ENCODE measurements at places on chromosomes 16 and 17.
A peak's percentile ranks its signal among the peaks of the same experiment; 100 is the strongest.

- DNase-seq: no peak
These were observed 56.9 kb upstream of the TEKT3 start for GRCh38 chr17:15398291-15398690.

GRCh38 chr16:82236875-82237274, 66.9 kb upstream of the MPHOSPH6 start:
- DNase-seq: no peak

DNA sequence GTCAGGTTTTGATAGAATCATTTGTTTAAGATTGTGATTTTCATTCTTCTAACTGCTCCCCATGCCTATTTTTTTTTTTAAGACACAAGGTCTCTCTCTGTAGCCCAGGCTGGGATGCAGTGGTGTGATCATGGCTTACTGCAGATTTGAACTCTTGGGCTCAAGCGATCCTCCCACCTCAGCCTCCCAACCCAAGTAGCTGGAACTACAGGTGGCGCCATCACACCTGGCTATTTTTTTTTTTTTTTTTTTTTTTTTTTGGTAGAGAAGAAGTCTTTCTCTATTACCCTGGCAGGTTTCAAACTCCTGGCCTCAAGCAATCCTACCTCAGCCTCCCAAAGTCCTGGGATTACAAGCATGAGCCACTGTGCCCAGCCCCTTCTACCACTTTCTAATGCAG, 223.3 kb downstream of the CBLN1 start:
- no peak for DNase-seq

GRCh38 chr17:6530324-6530920, 25.9 kb downstream of the PITPNM3 start:
- DNase-seq: no peak

DNA sequence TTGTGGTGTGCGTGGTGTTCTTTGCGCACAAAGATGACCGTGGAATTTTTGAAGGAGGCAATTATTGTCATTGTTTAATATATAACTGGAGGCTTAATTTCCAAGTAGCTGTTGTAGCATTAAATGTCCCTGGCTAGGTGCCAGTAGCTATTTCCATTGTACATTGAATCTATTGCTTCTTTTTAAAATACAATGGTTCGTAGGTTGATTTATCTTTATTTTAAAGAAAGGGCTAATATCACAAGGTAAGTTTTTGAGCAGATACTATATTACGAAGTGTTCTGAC, 127.1 kb downstream of the RPTOR start:
- no peak for DNase-seq

DNA sequence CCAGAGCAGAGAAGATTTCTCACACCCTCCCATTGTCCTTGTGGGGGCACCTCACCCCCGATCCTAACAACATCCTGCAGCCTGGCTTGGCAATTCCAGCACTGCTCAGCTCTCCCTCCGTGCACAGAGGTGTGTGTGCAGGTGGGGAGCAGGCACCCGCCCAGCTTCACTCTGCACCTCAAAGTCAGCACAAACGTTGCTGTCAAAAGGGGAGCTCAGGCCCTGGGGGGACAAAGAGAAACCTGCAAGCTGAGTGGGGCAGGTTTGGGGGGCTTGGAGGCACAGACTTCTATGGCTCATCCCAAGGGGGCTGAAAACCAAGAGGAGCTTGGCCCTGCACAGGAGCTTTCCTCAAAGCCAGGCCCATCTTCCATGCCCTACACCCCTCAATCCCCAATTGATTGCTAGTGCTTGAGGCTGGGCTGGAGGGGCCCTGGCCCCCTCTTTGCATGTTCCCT, 231.9 kb upstream of the TNRC6C start:
- no peak for DNase-seq

GRCh38 chr16:52652033-52652432, 105.1 kb upstream of the TOX3 start:
- DNase-seq: no peak

- peak; percentile 32 for DNase-seq
These were observed 11.3 kb downstream of the NUBP1 start for GRCh38 chr16:10754941-10755340.

GRCh38 chr17:32907583-32907982, 20.4 kb upstream of the TMEM98 start:
- DNase-seq: no peak

DNA sequence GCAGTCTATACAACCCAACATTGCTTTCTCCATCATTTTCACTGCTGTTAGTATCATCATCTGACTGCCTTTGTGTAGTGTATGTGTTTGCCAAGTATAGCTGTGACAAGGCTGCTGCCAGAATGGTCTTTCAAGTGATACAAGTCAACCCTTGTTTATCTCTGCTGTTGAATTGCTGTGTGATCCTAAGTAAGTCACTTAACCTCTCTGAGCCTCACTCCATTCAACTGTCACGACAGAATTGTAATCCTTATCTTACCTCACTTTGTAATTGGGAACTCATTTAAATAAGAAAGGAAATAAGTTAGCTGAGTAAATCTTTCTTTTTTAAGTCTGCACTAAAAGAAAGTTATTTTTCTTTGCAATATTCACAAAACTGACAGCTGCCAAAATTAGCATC, 340.6 kb downstream of the CA10 start:
- no peak for DNase-seq

- no peak for DNase-seq
These were observed 49.7 kb downstream of the MARF1 start for GRCh38 chr16:15593235-15593634.

DNA sequence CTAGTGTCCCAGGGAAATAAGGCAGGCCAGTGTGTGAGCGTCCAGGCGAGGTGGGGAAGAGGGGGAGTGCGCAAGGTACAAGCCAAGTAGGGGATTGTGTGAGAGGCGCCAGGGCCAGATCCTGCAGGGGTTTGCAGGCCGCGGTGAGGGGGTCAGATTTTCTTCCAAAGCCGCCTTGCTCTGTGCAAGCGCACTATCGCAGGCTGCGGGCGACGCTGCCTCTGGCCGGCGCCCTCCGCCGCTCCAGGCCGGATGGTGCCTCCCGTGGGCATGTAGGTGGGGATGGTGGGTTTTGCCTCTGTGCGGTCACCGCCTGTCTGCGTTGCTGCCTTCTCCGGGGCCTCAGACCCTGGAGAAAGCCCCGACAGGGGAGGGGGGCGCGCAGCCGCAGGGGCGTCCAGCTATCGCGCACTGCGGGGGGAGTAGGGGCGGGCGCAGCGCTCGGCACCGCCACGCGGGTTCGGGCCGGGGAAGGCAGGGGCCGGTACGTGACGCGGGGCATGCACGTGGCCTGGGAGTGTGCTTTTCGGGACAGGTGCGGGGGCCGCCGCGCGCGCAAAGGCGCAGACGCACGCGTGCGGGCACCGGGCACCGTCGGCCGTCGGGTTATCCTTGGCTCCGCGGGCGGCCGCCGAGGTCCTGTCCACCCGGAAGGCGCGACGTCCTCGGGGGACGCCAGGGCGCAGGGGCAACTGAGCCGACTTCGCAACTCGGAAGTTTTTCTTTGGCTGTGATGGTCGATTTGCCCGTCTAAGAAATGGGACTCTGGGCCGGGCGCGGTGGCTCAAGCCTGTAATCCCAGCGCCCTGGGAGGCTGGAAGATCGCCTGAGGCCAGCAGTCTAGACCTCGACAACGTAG, 1.1 kb upstream of the HAPSTR1 start:
- no peak for DNase-seq

GRCh38 chr16:89268585-89268984, 51.1 kb downstream of the ZNF778 start:
- no peak for DNase-seq

- no peak for DNase-seq
These were observed 1.3 kb upstream of the CYBA start for GRCh38 chr16:88651989-88652761.

- DNase-seq: no peak
These were observed 4.3 kb upstream of the POLG2 start for GRCh38 chr17:64500862-64501765.

DNA sequence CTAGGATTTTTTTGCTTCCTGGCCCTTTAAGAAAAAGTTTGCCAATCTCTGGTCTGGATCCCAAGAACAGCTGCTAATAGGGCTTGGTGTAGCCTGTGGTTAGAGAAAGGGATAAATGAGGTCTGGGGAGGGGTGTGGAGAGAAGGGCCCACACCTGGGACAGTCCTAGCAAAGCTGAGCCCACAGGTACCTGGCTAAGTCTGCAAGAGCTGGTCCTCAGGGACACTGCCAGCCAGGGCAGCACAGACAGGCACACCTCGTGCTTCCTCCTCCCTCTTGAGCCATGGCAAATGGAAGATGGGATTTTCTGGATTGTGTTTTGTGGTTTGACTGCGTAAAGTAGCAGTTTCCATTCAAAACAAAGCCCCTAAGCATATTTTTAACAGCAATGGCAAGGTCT, 217.5 kb downstream of the SOX9 start:
- DNase-seq: no peak

DNA sequence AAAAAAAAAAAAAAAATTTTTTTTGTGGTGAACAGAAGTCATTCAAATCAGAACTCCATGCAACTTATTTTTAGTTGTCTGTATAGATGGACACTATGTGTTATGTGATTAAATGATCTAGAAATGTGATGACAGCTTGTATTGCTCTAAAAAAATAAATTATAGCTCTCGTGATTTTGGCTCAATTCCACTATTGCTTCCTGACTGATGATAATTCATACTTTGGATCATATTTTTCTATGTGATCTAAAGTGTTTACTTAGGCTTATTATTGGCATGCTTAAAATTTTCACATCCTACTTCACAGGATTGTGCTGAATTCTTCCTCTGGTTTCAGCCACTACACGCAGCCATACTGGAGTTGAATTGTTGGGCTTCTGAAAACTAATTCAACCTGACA, 76.8 kb downstream of the RPGRIP1L start:
- DNase-seq: no peak

DNA sequence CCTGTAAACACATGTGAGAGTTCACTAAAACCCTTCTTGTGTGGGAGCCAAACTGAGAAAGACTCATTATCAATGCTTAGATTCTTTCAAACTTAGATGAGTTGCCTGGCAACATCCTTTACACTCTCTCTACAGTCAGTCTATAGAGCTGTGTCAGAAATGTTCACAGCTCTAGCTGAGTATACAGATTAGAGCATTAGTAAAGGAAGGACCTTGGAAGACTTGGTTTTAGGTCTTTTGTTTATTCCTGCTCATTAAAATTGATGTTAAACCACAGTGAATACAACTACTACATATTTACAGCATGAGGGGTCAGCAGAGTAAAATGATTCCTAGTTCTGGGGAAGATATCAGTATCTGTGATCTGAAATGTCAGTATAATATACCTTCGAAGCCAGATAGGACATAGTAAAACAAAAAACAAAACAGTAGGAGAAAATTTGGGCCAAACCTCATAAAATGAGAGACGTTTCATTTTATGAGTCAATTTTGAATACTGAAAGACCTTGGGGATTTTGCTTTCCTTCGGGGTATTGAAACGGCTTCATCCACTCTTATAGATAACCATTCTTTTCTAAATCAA, 186.0 kb downstream of the TANC2 start:
- DNase-seq: peak; percentile 73

DNA sequence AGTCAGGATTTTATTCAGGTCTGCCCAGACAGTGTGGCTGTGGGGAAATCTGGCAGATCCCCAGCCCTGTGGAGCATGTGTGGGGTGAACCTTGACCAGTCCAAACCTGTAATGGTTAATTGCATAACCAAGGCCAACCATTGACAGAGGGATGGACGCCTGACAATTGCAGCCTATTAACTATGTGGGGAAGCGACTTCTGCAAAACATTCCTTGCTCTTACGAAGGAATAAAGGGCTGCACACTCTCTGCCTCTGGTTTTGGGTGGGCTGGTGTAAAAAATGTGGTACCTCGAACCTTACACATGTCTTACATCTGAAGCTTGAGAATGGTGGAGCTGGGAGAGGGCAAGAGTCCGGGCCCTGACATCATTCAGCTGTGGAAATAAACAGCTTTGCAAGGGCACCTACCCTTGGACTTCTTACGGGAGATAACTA, 35.8 kb downstream of the MAF start:
- no peak for DNase-seq

DNA sequence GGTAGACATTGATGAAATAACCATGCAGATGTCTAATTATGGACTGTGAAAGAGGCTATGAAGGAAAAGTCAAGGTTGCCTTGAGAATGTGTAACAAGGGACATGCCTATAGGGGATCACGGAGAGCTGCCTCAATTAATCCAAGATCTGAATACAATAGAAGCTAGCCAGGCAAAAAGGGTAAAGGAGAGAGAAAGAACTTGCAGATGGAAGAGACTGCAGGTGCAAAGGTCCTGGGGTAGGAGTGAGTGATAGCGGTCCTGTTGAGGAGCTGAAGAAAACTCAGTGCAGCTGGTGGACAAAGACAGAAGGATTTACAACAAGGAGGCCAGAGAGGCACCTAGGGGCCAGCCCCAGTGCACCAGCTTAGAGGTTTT, 15.9 kb upstream of the TNS4 start:
- DNase-seq: no peak

DNA sequence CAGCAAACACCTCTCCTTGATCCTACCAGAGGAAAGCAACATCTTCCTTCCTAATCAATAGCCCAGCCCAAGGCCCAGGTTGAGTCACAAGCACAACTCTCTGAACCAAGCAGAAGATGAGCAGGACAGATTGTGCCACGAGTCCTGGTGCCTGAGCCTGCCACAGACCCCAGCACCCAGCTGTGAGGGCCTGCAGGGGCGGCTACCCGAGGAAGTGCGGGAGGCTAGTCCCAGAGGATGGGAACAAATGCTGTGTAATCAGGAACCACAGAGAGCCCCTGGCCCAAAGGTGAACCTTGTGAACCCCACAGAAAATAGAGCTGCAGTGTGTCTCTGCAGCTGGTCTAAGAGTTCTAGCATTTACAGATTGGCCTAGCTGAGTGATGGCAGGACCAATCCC, 126.8 kb upstream of the HSBP1 start:
- DNase-seq: no peak

DNA sequence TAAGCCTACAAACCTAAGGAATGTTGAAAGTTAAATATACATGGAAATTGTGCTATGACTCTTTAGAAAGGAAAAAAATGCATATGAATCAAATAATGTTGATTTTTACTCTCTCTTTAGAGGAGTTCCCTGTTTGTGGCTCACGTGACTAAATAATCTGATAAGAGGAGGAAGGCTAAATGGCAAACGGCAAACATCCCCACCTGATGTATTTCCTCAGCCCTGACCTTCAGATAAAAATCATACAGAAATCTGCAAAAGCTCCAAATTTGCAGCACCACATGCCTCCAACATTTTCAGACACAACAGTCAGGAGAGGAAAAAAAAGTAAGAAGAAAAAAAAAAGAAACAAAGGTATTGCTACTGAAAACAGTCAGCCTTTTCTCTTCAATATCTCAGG, 423.0 kb upstream of the PSMD7 start:
- no peak for DNase-seq

GRCh38 chr17:55742272-55743102, 8.4 kb upstream of the PCTP start:
- DNase-seq: no peak

Measured in SK-MEL-5 (cell line).